Naive B cell (primary cell): ENCODE measurements at places on chromosomes 5 and 9.

DNA sequence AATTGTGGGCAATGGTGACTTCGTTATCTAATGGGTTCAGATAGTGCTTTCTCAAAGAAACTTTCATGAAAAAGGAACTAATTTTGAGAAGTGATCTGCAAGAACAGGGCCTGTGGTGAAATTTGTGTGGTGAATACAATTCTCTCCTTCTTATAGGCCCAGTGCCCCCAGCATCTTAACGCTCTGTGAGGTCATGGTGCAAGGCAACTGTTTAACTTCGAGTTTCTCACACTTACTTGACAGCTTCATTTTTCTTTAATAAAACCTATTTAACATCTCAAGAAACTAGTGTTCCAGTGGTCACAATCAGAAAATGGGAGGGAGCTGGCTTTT, 69.2 kb downstream of the FAM114A2 start:
- DNase-seq = no peak

GRCh38 chr9:38046661-38047300, 22.2 kb downstream of the SHB start:
- DNase-seq = no peak

DNA sequence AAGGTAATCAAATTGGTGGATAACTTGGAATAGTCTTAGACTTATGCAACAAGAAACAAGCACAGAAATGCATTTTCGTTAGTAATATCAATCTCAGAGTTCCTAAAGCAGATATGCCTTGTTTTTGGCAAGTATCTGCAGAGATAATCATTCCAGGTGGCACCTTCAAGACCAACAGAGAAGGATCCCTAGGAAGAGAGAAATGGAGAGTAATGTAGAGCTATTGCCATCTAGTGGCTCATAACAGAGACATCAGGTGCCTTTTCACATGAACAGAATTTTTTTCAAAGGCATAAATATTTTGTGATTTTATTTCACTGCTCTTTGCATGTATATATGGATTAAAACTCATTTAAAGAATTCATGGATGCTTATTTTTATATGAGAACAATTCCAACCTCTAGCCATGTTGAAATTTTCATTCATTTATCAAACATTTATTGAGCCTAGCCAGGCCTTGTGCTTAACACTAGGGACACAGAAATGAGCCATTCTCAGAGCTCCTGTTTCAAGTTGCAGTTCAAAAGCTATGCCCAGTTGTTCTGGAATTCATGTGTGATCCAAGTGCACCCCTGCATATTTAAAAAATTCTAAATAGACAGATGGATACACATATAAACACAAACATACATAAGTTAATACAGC, 117.5 kb upstream of the OR13F1 start:
- DNase-seq = no peak

DNA sequence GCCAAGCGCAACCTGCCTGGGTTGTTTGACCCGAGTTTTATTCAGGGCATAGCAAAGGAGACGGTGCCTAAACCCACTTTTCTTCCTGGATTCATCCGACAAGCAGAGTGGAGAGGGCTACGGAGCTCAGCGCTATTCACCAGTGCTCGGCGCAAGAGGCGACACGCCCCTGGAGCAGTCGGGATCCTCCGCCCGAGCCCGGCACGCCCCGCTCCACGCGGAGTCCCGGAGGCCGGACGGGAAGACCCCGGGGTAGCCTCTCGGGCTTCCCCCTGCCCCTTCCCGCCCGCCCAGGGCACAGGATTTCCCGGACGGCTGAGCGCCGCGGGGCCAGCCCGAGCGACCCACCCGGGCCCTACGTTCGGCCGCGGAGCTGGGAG, 427 bp downstream of the SERINC5 start:
- DNase-seq = no peak

DNA sequence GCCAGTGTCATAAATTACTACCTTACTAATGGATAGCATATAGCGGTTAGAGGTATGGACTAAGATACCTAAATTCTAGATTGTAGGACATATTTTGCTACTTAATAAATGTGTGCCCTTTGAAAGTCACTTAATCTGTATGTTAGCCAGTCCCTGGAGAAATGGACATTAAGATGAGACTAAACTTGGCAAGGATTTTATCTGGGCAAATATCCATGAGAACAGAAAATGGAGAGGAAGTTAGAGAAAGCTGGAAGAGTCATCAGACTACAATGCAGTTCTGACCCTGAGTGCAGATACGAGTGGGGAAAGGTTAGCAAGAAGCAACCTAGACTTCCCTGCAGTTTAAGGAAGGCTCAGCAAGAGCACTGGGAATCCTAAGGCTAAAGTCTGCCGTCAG, 33.0 kb downstream of the TBCA start:
- no peak for DNase-seq

DNA sequence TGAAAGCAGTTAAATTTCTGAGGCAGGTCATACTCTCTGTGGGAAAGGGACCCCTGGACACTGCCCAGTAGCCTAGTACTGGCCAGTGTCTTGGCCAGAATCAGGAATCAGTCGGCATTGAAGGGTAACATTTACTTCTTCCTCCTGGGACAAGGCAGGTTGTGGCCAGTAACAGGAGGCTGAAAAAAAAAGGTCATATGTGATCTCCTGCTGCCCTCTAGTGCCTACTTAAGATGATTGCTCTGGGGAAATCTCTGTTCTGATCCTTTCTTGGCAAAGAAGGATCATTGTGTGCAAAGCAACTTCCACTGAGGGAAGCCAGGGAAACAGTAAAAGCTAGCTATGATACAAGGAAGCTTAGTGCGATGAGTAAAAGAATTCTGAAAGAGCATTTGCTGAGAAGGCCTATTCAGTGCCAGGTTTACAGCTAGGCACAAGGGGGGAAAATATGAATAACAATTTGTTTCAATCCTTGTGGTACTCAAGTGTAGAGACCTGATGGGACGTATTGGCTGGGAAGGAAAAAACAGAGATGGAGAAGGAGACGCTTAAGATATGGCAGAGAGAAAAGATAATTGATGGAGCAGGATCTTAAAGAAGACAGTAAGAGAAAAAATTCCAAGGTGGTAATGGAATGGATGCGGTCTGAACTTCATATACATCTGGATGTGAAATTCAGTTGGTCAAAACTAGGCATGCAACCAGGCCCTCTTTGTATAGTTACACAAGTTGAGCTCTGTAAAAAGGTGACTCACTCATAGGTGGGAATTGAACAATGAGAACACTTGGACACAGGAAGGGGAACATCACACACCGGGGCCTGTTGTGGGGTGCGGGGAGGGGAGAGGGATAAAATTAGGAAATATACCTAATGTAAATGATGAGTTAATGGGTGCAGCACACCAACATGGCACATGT, 25.8 kb upstream of the TRIM32 start:
- peak; percentile 10 for DNase-seq

GRCh38 chr5:104539618-104540350, 977.2 kb upstream of the NUDT12 start:
- DNase-seq = no peak

GRCh38 chr5:180006141-180006540, 65.4 kb downstream of the RNF130 start:
- no peak for DNase-seq

GRCh38 chr5:39808656-39809055, 383.9 kb upstream of the DAB2 start:
- no peak for DNase-seq

DNA sequence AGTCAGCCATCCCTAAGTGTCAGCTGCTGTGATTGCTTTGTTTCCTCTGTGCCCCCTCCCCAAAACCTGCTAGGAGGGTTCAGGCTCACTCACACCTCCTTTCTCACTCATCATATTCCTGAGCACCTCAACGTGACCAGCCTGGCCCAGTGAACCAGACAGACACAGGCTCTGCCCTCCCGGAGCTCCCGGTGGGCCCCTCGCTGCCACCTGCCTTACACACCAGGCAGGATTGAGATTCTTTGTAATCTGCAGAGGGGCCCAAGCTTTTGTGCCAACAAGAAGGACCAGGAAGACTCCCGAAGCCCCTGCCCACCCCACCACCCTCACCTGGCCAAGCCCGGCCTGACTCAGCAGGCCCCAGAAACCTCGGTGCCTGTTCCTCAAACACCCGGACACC, 87.8 kb downstream of the NTNG2 start:
- no peak for DNase-seq

DNA sequence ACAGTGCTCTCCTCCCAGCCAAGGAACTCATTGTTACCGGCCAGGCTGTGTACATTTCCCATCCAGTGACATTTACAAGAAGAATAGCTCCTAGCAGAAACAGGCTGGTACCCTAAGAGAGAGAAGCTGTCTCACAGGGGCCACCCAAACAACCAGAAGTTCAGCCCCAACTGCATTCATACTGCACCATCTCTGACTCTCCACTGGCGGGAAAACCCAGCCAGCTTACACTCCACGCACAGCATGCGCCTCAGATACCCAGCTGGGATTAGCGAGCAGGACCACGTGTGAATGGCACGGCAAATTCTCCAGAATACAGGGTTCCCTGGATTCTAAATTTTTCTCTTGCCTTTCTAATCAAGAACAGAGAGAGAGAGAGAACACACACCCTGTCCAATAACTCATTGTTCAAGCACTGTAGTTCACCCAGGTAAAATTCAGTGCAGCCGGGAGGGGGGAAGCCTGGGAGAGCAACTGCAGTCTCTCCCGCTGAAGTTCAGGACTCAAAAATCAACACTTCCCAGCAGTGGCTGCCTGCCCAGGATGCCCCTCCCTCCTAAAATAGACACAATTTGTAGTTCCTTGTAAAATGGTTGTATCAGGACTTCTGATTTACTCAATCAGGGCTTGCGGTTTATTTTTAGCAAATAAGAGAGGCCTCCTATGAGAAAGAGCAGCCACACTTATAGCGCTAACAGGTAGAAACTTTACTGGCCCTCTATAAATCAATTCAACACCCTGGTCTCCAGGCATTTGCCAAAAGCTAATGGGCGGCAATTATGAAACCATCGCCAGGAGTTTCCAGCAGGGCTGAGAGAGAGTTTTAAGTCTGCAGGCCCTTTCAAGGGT, 2.2 kb downstream of the COL23A1 start:
- DNase-seq = no peak

DNA sequence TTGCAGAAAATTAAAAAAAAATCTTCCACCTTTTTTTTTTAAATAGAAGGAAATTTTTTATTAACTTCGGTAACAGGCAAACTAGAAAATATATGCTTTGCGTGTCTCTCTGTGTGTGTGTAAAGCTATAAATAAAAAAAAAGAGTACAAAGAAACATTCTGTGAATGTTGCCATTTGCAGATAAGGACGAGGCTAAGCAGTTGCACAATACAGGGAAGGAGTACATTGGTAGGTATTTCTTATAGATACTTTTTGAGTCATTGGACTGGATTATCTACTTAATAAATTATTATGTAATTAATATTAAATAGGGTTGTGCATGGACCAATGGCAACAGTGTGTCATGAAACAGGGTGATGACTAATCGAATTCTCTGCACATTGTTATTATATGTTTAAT, 102.4 kb downstream of the CAMK4 start:
- no peak for DNase-seq

DNA sequence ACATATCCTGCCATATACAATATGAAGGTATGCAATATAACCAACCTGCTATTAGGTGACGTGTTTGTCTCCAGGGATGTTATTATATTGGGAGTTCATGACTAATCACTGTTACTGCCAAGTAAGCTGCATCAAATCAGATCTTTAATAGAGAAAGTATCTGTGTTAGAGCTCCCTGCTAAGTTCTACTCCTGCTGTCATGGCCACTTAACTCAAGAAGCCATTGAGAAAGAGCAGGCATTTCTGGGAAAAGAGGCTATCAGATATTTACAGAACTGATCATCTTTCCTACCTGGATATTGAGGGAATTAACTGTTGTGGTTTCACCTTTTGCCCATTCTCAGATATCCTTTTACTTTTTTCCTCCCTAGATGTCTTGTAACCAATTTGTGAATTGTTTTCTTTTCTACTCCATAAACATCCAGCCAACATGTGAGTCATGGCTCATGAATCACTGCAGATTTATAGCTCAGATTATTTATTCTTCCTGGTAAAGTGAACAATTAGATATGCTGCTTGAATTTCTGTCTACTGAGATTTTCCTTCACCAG, 634.8 kb upstream of the FAM174A start:
- no peak for DNase-seq

DNA sequence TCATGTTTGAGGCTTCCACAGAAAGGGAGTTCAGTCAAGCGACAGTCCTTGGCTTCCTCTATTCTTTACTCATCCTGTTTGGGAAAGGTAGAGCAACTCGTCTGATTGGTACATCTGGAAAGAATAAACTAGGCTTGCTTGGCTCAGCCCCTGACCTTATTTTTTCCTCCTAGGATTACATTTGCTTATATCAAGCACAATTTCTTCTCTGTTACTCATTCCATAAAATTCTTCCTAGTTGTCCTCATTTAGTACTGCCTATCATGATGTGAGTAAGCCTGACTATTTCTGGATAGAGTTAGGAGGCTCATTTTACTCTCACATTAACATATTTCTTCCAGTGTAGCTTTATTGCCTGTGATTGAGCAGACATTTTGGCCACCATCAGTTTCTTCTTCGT, 10.9 kb upstream of the CARNMT1 start:
- no peak for DNase-seq

DNA sequence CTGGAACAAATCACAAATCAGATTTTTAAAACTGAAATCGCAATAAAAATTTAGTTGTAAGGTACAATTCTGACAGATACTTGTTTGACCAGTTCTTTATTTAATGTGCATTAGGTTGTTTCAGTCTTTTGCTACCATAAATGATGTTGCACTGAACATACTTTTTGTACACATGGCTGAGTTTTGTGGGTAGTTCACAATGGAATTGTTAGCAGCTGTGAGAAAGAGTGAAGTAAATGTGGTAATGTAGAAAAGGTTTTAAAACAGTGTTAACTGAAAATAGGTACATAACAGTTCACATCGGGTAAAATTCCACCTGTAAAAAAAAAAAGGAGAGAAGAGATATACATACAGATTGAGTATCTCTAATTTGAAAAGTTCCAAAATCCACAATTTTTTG, 25.6 kb downstream of the MRPS27 start:
- DNase-seq = no peak

DNA sequence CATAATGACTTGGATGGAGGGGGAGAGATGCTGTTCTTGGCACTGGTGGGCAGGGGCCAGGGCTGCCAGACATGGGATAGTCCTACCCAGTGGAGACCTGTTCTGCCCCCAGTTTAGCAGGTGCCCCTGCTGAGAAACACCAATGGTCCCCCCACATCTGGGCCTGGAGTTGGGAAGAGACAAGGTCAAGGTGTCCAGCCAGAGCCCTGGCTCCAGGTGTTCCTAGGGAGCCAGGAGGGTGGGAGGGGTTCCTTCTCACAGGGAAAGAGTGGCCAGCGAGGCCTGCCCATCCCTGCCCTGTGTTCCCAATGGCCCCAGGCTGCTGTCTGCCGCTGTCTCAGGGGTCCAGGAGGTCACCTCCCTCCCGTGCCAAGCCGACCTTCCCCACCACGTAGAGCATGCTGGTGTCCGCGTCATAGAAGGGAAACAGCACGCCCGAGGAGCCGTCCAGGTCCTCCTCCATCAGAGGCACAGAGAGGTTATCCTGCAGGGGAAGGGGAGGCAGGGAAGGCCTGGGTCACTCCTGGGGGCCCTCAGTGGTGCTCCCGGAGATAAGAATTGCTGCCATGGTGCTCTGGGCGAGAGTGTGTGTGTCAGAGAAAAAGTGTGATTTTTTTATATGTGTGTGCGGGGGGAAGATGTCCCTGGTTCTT, 11.7 kb upstream of the TRIM14 start:
- no peak for DNase-seq
